ENCODE measurements at places on chromosomes 16 and 17.

- DNase-seq, result no peak
Measured at GRCh38 chr17:48799069-48799723, 17.8 kb downstream of the TTLL6 start.

DNA sequence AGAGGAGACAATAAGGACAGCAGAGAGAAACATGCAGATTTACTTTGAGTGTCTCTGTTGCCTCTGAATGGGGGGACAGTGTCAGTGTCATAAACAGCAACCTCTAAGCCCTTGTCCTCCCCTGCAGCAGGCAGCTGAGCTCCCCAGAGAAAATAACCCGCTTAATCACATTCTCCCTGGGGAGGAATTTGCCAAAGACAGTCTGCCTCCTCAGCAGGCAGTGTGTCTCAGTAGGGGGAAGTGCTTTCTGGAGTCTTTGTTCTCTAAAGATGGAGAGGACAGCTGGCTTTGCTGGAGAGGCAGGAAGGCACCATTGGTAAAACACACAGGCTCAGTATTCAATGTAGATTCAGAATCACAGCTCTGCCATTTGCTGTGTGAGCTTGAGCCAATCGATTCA lies 16.1 kb downstream of the TEKT5 start:
- DNase-seq, result no peak

DNA sequence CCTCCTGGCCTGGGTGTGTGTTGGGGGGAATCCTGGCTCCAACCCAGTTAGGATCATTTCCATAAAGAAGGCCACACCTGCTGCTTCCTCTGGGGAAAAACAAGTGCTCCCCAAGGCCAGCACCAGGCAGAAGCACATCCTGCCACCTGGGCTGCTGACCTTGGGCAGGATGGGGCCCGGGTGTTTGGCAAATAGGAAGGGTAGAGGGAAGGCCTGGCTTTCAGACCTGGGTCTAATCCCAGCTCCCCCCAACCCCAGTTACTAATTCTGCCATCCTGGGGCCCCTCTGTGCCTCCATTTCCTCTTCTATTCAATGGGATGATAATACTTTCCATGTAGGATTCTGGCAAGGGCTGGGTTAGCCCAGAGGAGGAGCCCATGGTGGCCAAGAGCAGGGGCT lies 3.0 kb upstream of the NLRC5 start:
- DNase-seq, result no peak

DNA sequence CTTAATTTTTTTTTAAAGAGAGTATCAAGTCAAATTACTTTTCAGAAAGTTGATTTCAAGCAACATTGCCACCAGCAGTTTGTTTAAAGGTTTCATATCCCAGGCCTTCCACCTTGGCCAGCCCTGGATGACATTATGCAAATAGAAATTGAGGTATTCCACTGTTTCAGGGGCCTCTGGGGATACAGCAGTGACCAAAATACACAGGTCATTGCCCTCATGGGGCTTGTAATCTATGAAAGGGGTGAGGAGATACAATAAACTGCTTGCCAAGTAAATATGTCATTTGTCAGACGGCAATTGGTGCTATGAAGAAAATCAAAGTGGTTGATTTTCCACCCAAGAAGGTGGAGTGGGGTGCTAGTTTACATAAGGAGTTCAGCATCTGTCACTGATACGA lies 37.8 kb upstream of the TMC5 start:
- DNase-seq, result no peak

GRCh38 chr17:82444941-82445521 lies 5.5 kb downstream of the CYBC1 start:
- no peak for DNase-seq

- DNase-seq, result no peak
Measured at GRCh38 chr16:21593530-21594289, 5.7 kb upstream of the METTL9 start.

DNA sequence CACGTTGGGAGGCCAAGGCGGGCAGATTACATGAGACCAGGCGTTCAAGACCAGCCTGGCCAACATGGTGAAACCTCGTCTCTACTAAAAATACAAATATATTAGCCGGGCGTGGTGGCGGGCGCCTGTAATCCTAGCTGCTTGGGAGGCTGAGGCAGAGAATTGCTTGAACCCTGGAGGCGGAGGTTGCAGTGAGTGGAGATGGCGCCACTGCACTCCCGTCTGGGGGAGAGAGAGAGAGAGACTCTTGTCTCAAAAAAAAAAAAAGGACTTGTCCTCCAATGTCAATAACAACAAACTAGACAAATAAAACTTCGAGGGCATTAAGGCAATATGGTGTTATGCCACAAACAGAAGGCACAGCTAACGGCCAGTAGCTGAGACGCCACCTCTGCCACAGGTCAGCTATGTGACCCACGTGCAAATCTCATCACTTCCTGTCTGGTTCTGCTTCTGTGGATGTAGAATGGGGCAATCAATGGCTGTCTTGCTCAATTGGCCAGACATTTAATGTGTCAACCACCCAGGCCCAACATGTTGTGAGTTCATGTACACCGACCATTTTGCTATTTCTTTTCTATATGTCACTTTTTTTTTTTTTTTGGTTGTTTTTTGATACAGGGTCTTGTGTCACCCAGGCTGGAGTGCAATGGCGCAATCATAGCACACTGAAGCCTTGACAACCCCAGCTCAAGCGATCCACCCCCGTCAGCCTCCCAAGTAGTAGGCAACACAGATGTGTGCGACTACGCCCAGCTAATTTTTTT lies 834 bp upstream of the TXNDC11 start:
- peak; percentile 89 for DNase-seq

DNA sequence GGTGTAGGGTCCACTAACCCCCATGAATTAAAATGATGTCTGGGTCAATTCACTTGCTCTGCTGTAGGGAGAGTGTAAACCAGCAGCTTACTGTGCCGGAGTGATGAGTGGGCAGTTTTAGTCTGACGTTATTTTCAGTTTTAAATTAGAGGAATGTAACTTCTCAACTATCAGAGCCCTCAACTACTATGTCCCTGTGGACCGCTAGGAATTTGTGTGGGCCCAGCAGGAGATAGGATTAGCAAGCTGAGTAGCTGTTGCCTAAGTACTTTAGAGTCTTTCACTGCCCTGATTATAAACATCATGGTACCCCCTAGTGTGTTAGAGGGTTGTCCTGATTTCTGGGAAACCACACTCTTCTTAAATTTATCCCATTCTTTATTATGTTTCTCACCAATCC lies 11.4 kb downstream of the MARVELD3 start:
- DNase-seq, result peak; percentile 47

DNA sequence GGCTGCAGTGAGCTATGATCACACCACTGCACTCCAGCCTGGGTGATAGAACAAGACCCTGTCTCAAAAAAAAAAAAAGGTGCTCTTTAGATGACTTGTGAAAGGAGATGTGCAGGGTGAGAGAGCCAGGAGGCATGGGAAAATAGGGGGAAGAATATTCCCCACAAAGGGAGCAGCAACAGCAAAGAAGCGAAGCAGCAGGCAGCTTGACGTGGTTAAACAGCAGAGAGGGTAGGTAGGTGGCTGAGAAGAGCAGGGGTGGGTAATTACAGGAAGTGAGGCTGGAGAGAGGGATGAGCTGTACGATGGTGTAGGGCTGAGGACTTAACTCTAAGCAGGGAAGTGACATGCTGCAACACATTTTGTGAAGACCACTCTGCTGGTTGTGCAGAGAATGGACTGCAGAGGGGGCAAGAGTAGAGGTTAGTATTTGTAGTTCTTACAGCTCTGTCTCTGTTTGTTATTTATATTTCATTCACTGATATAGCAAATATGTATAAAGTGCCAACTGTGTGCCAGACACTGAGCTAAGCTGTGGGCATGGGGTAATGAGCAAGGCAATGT lies 1.6 kb downstream of the HEATR3 start:
- DNase-seq, result peak; percentile 79

DNA sequence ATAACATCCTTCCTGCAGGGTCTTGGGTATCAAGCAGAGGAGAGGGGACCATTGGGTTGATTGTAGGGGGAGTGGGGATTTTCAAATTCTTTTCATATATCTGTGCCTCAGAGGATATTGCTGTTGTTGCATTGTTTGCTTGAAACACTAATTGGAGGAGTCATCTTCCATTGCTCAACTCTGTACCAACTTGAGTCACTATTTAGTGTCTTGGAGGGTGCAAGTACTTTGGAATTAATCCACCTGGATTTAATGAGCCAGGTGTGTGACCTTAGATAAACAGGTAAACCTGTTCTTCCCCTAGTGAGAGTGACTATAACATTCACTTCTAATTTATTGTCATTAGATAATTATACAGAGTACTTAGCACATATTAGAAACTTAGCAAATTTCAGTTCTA lies 151.3 kb upstream of the CNTNAP4 start:
- DNase-seq, result no peak

DNA sequence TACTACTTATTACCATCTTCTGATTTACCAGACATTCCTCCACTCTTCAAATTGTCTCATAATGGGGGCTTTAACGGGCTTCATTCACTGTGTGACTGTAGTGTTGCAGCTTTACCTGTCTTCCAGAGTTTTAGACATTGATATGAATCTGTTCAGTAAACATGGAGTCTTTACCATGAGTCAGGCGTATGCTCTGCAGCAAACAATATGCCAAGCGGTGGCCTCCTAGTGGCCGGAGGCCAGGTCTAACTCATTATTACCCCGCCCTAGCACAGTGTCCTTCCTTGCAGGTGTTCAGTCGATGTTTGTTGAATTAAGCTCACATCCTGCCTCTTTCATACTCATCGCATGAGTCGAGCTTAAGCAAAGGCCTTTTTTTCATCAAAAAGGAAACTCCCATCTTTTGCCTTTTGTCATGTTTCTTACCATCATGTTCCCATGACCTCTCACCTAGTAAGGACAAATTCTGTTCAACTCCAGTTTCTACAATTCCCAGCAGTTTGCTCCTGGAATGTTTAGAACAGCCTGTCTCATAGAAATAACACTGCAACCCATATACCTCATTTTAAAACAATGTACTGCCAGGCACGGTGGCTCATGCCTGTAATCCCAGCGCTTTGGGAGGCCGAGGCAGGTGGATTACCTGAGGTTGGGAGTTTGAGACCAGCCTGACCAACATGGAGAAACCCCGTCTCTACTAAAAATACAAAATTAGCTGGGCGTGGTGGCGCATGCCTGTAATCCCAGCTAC lies 39.4 kb downstream of the TUBD1 start:
- peak; percentile 97 for DNase-seq

DNA sequence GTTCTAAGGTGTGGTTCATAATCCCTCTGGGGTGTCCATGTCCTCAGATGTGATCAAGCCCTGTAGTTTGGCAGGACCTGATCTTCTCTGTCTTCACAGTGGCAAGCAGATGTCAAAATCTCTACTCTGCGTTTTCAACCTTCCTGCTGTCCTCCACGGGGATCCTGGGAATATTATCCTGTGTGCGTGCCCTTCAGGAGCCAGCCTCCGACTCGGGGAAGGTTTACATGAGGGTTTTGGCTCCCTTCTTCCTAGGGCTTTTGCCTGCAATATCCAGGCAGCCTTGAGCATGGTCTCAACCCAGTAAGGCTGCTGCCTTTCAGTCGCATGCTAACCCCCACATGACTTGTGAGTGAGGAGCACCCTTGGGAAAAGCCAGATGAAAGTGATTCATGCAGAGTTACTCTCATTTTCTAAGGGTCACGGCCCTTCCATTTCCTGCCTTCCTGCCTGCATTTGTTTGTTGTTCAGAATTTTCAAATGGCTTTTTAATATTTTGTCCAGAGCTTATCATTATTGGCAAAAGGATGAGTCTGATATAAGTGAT lies 202.2 kb upstream of the CHMP6 start:
- peak; percentile 97 for DNase-seq

DNA sequence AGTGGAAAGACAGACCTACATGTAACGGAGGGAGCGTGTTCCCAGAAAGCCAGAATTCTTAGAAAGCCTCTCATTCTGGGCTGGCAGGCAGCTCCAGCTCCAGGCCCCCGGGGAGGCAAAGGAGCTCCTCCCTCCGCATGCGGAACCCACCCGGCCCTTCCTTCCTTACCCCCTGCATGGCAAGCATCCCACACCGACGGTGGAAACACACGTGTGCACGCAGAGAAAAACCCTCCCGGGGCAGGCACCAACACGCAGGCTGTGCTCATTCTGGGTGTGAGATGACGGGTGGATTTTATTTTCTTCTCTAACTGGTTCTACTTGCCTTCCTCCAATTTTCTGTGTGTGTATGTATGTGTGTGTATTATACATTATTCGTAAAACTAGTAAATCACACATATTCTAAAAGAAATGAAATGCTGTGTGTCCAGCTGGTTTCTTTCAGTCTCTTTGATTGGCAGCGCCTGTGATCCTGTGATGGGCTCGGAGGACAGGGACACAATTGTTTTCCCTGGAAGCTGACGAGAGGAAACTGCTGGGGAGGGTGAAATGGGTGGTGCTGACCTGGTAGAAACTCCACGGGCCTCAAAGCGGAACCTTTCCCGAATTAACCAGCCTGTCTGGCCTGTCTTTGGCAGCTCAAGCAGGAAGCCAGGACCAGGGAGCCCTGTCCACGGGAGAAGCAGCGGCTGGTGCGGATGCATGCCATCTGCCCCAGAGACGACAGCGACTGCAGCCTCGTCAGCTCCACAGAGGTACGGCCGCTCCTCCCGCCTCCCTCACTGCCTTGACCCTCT lies 22.2 kb downstream of the CARD14 start:
- no peak for DNase-seq

GRCh38 chr17:44187131-44187899 lies 543 bp downstream of the TMUB2 start:
- peak; percentile 32 for DNase-seq

GRCh38 chr16:49471038-49471727 lies 97.6 kb downstream of the C16orf78 start:
- DNase-seq, result no peak

GRCh38 chr17:58993311-58993710 lies 113.4 kb downstream of the TRIM37 start:
- DNase-seq, result no peak

DNA sequence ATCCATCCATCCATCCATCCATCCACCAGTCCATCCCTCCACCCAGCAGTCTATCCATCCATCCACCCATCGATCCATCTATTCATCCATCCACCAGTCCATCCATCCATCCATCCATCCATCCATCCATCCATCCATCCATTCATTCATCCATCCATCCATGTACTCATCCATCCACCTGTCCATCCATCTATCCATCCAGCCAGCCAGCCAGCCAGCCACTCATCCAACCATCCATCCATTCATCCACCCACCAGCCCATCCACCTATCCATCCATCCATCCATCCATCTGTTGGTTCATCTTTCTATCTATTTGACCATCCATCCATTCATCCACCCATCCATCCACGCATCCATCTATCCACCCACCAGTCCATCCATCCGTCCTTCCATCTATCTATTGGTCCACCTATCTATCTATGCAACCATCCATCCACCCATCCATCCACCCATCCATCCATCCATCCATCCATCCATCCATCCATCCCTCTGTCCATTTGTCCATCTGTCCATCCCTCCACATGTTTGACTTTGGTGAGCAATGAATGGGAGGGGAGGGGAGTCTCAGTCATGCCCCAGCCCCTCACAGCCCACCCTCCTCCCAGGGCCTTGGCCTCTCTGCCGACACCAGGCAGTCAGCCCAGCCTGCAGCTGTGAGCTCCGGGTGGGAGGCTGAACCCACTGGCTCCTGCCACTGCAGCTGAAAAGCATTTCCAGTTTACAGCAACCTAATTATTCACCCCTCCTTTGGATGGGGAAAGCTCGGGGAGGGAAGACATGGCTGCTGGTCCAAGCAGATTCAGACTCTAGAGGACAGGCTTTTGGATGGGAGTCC lies 38.1 kb upstream of the SSTR5 start:
- no peak for DNase-seq
